ENCODE measurements at places on chromosomes 5 and 9.

DNA sequence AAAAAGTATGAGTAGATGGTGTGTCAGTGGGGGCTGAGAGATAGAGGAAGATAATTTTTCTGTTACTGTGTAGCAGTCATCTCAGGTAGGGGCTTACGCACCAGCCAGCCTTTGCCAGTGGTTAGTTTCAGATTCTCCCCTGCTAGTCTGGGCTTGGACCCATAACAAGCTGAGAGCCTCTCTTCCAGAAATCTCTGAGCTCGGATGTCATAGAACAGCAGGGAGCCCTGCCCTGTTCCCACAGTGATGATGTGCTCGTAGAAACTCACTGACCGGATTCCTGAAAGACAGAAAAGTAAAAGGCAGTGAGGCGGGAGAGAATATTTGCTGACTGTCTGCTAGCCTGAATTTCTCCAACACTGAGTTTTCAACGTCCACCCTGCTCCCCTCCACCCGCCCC, 37.2 kb downstream of the DCAF12 start:
- DNase-seq: peak; percentile 81

GRCh38 chr5:5331848-5332247, 90.6 kb upstream of the ICE1 start:
- peak; percentile 57 for DNase-seq

DNA sequence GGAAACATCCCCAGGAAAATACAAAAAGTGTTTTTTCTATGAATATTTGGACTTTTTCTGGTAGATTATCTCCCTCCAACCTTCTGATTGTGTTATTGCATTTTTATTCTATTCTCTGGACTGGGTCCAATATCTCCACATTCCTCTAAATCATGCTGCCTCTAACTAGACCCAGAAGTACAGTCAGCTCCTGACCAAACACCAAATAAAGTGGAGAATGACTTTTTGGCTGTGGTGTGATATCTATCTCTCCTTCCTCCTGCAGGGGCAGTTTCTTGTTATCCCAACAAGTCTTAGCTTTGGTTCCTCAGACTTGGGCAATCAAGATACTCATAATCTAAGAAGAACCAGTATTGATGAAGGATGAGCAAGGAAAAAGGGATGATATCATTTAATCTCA, 3.2 kb upstream of the RAI14 start:
- DNase-seq: peak; percentile 49

DNA sequence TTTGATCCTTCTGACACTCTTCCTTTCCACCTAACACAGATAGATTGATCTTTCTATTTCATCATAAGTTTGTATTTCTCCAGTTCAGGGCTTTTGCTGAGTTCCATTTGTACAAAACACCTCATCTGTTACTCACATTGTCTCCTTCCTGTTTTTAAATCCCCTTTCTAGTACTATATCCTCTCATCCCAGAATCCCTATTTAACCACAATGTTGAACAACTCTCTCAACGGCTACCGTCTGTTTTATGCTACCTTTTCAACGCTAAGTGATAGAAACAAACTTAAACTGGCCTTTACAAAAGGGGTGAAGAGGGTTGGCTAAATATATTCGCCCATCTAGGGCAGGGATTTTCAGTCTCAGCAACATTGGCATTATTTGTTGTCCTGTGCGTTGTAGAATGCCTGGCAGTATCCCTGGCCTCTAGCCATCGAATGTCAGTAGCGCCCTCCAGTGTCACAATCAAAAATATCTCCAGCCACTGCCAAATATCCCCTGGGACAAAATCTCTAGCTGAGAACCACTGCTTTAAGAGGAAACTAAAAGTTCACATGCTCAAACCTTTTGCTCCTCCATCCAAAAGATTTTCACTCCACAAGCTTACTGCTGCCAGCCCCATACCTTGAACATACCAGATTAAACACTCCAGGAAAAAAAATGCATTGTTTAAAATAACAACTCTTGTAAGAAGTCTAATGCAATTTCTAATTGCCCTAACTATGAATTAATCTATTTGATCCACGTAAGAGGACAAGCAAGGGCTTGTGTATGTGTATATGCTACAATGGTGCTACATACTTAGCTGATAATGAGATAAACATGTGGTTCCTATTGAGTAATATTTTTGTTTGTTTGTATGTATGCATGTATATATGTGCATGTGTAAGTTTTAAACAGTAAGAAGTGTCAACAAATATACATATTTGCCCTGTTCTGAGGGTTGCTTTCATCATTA, 344.0 kb downstream of the PTPRD start:
- peak; percentile 52 for DNase-seq

GRCh38 chr9:131640438-131641137, 95.3 kb downstream of the PRRT1B start:
- no peak for DNase-seq
